NCI-H2029 treated with DMSO at 0.1 percent for 48 hours (cell line): ENCODE measurements at places on chromosomes 5 and 9.

DNA sequence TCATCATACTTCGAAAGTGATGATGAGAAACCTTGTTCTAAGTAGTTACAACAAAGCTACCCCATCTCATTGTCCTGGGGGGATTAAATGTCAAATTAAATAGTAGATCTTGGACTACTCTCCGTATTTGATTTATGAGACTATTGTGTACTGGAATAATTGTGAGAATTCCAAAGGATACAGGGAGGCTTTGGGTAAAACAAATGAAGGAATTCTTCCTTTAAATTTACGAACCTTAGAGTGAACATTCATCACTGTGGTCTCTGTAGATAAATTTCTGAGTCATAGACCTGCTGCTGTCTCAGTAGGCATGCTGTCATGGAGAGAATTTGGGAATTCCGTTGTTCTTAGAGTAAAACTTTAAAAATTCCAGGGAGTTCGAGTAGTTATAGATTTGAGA is 836.2 kb downstream of the DNAH5 start:
- no peak for DNase-seq

DNA sequence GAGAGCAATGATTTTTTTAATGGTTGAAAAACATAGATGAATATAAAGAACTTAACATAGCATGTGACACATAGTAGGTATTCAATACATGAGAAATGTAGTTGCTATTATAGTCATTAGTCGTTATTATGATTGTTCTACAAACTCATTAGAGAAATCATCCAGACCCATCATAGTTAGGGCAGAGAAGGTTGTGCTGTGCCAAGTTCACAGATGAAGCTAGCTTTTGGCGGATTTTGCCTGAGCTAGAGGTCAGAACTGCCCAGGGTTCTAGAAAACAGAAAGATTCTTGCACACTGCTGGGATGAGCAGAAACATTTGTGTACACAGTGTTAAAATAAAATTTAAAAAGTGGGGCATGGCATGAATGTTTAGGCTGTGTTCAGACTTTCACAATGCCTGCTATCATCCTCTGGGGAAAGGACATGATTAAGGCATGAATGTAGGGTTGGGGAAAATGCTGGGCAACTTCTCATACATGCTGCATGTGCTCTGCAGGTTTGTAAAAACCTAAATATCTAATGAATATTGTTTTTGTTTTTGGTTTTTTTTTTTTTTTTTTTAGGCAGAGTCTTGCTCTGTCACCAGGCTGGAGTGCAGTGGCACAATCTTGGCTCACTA is 33.3 kb upstream of the RAD23B start:
- no peak for DNase-seq

- peak; percentile 53 for DNase-seq
Observed at GRCh38 chr5:82365026-82365425, 86.9 kb upstream of the RPS23 start.

GRCh38 chr9:126435626-126436025 is 109.0 kb downstream of the MVB12B start:
- no peak for DNase-seq

DNA sequence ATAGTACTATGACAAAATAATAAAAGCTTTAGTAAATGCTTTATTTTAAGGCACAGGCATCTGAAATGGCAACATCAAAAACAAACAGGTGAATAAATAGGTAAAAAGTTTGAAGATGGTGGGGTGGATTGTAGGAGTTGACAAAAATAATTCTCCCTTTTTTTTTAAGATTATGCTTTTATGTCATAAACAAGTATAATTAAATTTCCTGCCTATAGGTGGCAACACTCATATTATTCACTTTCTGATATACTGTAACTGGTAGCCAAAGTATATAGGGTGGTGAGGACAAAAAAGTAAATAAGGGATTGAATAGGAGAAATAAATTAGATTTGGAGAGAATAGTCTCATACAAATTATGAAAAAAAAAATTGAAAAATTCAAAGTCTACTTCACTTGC is 120.0 kb upstream of the ACOT12 start:
- no peak for DNase-seq

GRCh38 chr5:109028608-109029299 is 281.1 kb downstream of the FER start:
- DNase-seq: no peak

- no peak for DNase-seq
Observed at GRCh38 chr5:20654033-20654432, 666.0 kb upstream of the CDH18 start.

DNA sequence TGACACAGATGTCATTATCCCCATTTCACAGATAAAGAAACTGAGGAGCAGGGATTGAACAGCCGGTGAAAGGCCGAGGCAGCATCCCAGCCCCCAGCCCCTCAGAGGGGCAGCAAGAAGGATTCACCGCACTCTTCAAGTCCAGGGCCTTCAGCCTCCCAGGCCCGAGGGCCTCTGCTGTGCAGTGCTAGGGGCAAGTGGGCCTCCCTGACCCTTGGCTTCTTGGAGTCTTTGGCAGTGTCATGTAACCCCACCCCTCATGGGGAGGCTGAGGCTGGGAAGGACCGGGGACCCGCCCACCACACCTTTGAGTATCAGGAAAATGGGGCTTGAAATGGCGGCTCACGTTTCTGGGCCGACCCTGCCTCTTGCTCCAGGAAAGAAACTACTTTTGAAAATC is 28.7 kb upstream of the RXRA start:
- DNase-seq: no peak

GRCh38 chr5:76406014-76406413 is 2.9 kb downstream of the IQGAP2 start:
- no peak for DNase-seq

DNA sequence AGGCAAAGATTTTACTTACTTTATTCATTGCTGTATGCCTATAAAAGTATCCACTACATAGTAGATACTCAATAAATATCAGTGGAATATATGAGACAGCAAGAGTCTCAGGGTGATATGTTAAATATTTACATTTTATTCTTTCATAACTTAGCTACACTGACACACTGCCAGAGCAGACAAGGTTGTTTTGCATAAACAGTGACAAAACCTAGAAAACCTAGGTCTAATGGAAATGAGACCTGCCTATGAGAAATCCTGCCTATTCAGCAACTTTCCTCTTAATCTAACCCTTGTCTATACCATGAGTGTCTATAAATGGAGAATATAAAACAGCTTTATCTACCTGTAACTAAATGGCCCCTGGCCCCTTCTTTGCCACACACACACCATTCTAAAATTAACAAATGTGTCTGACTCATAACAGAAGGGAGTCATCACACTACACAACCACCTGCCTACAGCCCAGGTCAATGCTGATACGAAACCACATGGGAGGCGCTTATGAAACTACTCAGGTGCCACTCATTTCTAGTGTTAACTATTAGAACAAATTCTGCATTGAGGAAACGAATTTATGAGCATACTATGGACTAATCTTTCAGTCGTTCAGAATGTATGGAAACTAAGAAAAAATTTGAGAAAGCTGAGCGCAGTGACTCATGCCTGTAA is 60.3 kb downstream of the UBAP2 start:
- DNase-seq: no peak

DNA sequence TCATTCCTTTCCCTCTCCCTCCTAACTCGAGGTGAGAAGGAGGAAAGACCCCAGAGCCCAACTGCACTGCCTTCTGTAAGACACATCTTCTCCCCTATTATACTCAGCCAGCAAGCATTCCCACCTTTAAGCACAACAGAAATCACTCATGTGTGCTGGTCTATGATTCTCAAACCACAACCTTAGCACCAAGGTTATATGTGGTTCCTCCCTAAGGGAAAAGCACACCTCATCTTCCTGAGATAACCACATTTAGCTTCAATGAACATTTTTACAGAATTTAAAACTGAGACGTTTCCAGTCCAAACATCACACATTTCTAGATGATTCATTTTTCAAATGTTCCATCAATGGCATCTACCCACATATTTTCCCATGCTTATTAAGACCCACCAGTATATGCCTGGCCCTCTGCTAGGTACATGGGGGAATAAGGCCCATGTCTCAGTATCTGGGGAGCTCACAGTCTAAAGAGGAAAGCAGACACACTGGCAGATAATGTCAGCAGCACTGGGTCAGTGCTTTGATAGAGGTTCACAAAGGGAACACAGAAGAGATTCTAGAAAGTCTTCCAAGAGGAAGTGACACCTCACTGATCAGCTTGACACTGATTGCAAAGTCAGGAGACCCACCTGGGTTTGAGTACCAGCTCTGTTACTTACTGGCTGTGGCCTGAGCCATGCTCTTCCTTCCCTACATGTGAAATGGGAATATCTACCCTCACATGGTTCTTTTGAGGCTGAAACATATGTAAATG is 245.4 kb downstream of the DENND1A start:
- DNase-seq: no peak

- no peak for DNase-seq
Observed at GRCh38 chr5:138603249-138603920, 28.2 kb upstream of the HSPA9 start.

- DNase-seq: no peak
Observed at GRCh38 chr9:126671381-126671831, 57.7 kb downstream of the LMX1B start.

- DNase-seq: no peak
Observed at GRCh38 chr9:21324047-21324446, 11.2 kb downstream of the KLHL9 start.

GRCh38 chr5:172561151-172561550 is 79.9 kb upstream of the NEURL1B start:
- no peak for DNase-seq

DNA sequence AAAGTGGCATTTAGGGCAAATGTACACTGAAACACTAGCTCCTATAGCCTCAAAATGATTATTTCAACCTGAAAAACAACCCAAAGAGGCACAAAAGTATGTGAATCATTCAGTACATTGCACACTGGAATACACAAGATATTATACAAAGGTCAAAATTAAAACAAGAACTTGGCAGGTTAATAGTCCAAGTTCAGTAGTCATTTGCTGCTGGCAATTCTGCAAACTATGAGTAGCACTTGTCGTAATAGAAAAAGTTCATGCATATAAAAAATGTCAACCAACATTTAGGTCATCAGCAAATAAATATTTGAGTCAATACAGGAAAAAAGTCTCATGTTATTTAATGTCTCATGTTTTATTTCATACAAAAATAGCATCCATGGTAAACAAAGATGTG is 98.7 kb downstream of the LPAR1 start:
- no peak for DNase-seq

- DNase-seq: no peak
Observed at GRCh38 chr9:91720751-91721705, 229.0 kb downstream of the ROR2 start.

GRCh38 chr5:98700730-98701129 is 72.7 kb upstream of the RGMB start:
- no peak for DNase-seq

- DNase-seq: no peak
Observed at GRCh38 chr5:127434588-127434987, 82.9 kb upstream of the PRRC1 start.

GRCh38 chr5:160453751-160454150 is 32.1 kb downstream of the PTTG1 start:
- DNase-seq: no peak

DNA sequence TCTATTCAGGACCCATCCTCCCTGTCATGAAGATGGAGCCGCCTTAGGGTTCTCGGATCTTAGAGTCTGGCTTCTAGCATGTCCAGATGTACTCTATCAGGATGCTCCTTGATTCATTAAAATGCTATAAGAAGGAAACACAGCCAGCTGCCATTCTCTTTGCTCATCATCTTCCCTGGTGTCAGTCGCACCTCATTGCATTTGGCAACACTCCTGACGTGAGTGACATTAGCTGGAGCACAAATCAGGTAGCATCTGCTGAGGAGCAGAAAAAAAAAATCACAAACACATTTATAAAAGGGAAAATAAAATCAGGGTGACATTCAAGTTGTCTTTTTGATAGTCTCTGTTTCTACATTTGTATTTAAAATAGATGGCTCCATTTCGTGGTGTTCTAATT is 226.1 kb upstream of the NMUR2 start:
- DNase-seq: no peak

DNA sequence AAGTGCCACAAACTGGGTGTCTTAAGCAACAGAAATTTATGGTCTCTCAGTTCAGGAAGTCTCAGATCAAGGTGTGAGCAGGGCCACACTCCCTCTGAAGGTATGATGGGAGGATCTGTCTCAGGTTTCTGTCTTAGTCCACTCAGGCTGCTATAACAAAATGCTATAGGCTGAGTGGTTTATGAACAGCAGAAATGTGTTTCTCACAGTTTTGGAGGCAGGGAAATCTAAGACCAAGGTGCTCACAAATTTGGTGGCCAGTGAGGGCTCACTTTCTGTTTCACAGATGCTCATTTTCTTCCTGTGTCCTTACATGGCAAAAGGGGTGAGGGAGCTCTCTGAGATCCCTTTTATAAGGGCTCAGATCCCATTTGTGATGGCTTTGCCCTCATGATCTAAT is 281.4 kb downstream of the CWC27 start:
- no peak for DNase-seq

DNA sequence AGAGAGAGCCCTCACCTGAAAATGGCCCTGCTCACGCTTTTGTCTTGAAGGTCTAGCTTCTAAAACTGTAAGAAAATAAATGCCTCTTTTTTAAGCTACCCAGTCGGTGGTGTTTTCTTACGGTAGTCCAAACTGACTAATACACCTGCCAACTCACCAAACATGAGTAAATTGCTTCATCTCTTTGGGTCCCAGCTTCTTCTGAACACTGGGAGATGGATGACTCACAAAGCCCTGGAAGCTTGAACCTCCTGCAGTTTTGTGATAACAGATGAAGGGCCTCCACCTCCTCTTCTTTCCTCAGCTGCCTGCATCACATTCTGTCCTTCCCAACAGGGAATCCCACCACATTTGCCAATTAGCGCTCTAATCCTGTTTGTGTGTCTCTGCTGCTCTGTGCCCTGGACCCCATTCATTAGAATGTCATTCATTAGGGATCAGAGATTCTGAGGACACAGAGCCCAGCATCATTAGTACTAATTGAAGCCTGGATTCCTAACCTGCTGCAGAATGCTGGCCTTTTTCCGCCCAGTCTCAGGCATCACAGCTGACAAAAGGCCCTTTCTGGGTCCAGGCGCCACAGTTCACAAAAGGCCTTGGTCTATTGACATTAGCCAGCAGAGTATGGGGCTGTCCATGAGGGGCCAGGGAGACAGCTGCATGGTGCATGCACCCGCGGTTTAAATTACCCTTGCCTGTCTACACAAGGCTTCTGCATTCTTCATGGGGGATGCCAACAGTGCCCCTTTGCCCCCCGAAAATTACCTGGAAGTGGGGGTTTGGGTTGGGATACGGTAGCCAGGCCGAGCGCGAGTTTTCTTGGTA is 349.3 kb downstream of the SEMA5A start:
- no peak for DNase-seq

GRCh38 chr5:2169850-2170760 is 287.4 kb upstream of the IRX4 start:
- DNase-seq: no peak
